ENCODE measurements at places on chromosomes 6 and 20.

DNA sequence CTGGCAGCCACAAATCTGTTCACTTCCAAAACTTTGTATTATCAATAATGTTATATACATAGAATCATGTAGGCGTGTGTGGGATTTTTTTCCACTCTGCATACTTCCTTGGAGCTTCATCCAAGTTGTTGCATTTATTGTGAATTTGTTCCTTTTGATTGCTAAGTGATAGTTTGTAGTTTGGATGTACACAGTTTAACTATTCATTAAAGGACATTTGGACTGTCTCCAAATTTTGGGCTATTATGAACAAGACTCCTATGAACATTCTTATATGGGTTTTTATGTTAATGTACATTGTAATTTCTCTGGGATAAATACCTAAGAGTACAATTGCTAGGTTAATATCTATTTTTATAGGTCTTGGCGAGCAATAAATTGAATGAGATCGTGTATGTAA lies 36.2 kb upstream of the GCNT2 start:
- ATAC-seq: no peak

- ATAC-seq: no peak
Measured at GRCh38 chr6:8904754-8905153, 469.4 kb upstream of the SLC35B3 start.

GRCh38 chr6:5866547-5867051 lies 140.1 kb downstream of the NRN1 start:
- peak; percentile 89 for ATAC-seq

- ATAC-seq: no peak
Measured at GRCh38 chr6:86936834-86937218, 502 bp upstream of the HTR1E start.

Measured in SK-N-SH treated with all-trans-retinoic acid at 6 μM for 48 hours (cell line).